Retinal pigment epithelial cell (primary cell): ENCODE measurements at places on chromosomes 1 and 21.
A peak's percentile ranks its signal among the peaks of the same experiment; 100 is the strongest.

GRCh38 chr1:155174324-155175280, 953 bp downstream of the TRIM46 start:
- no peak for DNase-seq

DNA sequence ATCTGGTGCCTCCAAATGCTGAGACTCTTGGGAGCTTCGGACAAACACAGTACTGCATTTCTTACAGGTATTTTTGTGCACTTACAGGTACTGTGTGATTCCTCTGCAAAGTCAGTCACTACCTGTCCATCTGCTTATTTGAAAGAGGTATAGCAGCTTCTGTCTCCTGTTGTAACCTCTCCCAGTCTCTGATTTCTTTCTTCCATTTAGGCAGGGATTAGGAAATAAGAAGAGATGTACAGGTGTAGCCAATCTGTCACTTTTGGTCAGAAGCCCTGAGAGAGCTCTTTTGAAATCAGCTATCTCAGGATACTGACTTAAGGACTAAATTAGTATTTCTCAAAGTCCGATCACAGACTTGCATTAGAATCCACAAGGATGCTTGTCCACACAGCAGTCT, 54.0 kb downstream of the AKT3 start:
- DNase-seq, result no peak

GRCh38 chr1:32353886-32354570, 8.3 kb downstream of the FAM229A start:
- no peak for DNase-seq

DNA sequence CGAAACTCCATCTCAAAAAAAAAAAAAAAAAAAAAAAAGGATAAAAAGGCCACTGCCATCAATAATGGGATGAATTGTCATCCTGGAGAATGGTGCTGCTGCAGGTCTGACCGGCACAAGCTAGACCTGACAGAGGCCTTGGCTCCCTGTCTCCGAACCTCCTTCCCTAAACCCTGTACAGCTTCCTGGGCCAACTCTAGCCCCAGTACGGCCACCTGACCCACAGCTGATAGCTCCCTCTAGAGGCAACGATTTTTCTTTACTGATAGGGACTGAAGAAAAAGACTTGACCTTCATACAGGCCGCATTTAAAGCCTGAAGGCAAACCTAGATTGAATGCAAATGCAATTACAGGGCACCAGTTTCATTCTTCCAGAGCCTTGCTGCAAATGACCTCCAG, 30.7 kb downstream of the NOL9 start:
- DNase-seq, result no peak

DNA sequence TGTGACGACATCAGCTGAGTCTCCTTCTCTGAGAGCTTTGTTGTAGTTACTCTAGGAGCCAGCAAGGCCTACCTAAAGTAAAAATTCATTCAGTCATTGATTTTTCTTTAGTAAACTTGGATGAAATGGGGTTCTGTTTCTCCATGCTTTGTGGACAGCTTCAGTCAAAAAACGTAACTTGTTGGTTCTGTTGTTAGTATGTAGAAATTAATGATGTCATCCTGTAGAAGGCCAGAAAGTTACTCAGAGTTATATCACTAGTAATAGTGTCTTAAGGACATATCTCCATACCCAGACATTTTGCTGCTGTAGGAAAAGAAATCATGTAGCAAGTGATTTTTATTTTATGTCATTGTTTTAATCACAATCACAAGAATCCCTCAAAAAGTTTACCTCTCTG, 43.0 kb downstream of the KDM1A start:
- no peak for DNase-seq

- DNase-seq, result no peak
Observed at GRCh38 chr1:17643861-17644703, 104.6 kb downstream of the ARHGEF10L start.

GRCh38 chr1:116168277-116169032, 57.3 kb downstream of the MAB21L3 start:
- DNase-seq, result no peak

DNA sequence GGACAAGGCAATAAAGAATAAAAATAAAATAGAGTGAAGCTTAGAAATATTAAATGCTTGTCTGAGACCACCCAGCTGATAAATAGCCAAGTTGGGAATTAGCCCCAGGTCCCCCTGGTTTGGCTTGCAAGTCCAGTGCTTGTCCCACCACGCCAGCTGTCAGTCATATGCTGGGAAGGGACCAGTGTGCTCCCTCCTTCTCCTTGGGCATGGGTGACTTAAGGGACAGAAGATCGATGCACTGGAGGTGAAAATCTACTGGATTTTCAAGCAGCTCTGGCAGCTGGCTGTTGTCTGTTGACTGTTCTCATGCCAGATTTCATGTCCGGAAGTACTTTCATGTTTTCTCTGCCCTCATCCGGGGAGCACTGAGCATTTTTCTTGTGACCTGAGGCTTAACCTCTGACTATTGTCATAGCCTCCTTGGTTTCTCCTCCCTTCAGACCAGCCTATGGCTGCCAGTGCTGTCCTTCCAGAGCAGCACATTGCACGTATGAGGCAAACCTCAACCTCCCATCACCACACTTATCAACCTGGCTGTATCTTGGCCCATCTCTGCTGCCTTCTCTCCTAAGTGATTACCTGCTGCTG, 12.4 kb downstream of the LMOD1 start:
- no peak for DNase-seq

DNA sequence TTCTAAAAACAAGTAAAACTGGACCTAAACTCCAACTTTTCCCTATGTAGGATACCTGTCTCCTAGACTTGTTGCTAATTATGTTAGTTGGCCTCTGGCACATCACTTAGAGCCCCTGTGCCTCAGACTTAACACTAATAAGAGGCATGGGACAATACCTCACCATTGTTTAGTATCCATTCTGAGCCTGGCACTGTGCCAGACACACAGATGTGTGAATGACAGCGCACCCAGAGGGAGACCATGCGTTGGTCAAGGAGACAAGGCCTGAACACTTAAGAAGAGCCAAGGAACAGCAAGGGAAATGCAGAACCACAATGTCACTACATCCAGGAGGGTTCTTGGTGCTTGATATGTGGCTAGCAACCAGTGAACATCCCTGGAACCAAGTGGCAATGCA, 189.1 kb downstream of the FGGY start:
- no peak for DNase-seq

DNA sequence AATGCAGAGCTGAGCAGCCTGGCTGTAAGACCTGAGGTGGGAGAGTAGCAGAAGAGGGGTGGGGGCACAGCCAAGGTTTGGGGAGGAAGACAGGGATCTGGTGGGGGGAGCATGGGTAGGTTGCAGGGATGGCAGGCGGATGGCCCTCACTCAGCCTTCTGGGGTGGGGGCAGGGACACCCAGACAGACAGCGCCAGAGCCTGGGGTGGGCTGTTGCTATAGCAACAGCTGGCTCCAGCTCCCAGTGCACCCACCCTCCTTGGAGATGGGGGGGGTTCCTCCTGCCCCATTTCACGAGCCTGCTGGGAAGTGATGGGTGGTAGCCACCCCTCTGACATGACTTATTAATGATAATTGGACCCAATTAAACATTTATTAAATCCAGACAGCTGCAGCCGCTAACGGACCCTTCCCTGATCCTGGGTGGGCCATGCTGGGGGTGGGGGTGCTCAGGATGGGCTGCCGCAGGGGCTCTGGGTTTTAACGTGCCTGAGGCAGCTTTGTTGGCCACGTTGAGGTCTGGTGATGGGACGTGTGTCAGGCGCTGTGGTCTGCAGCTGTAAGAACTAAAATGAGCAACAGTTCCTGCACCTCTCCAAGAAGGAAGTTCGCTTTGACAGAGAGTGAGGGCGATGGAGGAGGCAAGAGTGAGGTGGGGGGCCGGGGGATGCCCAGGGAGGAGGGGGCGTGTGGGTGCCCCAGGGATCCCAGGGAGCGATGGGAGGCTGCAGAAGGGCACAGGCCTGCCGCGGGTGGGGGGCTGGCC, 19.4 kb downstream of the AGRN start:
- DNase-seq, result no peak

DNA sequence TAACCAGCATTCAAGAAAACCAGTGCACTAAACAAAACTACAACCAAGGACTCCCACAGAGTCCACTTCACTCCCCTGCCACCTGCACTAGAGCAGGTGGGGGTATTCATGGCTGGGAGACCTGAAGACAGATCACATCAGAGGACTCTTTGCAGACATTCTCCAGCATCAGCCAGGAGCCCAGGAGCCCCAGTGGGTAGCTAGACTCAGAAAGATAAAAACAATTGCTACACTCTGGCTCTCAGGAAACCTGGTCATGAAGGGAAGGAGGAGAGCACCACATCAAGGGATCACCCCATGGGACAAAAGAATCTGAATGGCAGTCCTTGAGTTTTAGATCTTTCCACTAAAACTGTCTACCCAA, 472.1 kb downstream of the PLPP3 start:
- DNase-seq, result no peak

GRCh38 chr21:46295996-46296752, 10.0 kb downstream of the YBEY start:
- DNase-seq, result no peak

- DNase-seq, result no peak
Observed at GRCh38 chr1:85316321-85316720, 39.9 kb upstream of the BCL10 start.

DNA sequence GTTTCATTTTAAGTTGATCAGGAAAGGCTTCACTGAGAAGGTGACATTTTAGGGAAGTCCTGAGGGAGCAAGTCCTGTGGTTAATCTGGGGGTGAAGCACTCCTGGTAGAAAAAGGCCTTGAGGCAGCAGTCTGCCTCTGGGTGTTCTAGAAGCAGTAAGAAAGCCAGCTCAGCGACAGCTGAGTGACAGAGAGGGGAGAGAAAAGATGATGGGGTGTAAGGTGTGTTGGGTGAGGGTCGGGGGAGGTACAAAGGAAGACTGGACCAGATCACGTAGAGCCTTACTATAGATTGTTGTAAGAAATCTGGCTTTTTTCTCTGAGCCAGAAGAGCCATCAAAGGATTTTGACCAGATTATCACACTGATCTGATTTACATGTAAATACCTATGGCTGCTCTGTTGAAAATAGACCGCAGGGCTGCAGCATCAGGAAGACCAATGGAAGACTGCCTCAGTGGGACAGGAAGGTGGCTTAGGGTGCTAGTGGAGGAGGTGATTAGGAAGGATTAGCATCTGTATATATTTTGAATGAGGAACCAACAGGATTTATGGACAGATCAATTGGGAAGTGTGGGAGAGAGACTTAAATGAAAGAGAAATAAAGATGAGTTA, 131.2 kb downstream of the CDC7 start:
- DNase-seq, result no peak

DNA sequence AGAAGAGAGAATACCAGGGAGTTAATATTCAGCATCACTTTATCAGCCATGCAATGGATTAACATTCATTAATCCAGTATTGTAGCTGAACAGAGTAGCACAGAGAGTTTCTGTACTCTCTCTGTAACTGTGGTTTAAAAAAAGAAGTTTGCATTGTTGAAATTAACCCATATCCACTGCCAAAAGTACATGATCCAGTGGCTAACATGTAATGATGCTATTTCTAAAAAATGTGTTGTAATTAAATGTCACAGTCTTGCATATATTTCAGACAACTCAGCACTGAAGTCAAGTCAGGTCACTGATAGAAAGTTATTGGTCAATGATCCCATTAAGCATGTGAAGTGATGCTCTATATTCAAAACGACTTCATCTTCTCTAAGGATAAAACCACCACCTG, 141.3 kb downstream of the NRIP1 start:
- DNase-seq, result peak; percentile 43

DNA sequence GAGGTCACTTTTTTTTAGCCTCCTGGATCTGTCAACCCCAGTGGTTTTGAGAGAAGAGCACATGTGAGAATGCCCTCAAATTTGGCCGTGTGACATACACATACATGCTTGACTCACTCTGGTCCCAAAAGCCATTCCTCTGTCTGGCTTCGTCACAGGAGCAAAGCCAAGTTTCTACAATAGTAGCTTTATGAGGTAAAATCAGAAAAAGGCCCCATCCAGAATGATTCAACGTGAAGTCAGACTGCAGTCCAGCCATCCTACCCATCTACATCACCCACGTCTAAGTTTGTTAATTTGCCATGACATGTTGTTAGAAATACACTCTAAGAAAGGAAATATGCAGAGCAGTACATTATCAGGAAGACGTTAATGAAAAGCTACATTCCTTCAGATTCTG, 245.2 kb downstream of the SDCCAG8 start:
- DNase-seq, result no peak

DNA sequence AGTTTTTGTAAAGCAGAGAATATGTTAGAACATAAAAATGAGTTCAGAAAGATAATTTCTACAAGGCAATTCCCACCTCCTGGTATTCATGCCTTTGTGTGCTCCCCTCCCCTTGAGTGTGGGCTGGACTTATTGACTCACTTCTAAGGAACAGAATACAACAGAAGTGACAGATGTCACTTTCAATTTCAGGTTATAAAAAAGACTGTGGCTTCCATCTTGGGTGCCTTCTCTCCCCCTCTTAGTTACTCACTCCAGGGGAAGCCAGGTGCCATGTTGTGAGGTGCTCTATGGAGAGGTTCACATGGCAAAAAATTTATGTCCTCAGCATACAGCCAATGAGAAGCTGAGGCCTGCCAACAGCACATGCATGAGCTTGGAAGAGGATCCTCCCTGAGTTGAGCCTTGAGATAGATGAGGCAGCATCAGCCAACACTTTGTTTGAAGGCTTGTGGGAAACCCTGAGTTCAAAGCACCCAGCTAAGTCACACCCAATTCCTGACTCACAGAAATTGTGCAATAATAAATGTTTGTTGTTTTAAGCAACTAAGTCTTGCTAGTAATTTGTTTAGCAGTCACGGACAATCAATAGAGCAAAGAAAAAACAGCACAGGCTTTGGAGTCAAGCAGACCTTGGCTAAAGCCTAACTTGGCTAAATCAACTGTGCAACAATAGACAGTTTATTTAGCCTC, 73.5 kb upstream of the NGF start:
- no peak for DNase-seq

GRCh38 chr1:37776946-37777516, 12.1 kb upstream of the EPHA10 start:
- no peak for DNase-seq

- DNase-seq, result no peak
Observed at GRCh38 chr1:145972580-145972979, 8.1 kb downstream of the POLR3GL start.

GRCh38 chr1:85681087-85681486, 27.1 kb downstream of the ZNHIT6 start:
- DNase-seq, result peak; percentile 26

- no peak for DNase-seq
Observed at GRCh38 chr1:162006081-162006480, 17.6 kb downstream of the OLFML2B start.
